ENCODE measurements at places on chromosomes 3 and 15.

GRCh38 chr15:82930461-82930860, 22.1 kb downstream of the HOMER2 start:
- no peak for DNase-seq

DNA sequence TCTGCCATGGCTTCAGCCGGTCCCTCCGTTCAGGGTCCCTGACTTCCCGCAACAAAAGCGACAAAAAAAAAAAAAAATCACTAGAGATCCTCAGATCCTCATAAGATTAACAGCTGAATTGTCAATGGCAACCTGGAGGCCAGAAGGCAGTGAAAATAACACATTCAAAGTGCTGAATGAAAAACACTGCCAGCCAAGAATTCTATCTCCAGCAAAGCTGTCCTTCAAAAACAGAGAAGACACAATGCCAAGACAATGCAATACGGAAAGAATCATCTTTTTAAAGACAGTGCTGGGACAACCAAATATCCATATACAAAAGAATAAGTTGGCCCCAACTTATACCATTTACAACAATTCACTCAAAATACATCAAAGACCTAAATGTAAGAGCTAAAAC, 21.6 kb downstream of the MTHFS start:
- DNase-seq = no peak

DNA sequence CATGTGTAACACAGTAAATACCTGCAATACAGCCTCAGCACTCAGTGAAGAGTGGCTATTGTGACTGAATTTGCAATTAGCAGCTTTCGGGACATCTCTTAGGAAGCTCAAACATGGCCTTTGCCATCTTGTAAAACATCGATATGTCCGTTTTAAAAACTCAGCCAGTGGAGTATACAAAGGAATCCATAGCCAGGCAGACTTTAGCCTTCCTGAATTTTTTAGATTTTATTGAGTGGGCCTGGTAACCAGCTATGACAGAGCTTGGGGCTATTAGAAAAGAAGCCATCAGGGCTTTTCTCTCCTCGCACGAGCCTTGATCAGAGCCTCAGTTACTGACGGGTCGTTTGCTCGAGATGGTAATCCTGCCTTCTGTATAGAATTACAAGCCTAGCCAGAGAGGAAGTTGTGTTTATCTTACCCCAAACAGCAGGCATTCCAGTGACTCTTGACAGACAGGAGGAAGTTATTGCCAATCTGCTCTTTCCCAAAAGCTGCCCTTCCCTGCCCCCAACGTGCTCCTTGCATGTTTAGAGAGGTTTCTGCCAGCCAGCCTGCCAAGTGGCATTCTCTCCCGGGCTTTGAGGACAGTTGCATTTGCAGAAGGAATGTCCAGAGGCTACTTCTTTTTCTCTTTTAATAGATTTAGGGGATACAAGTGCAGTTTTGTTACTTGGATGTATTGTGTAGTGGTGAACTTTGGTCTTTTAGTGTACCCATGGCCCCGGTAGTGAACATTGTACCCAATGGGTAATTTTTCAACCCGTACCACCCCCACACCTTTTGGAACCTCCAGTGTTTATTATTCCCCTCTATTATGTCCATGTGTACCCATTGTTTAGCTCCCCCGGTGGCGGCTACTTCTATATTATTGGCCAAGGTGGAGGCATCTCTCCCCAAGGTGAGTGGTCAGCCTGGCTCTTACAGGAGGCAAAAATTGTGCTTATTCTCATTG, 40.6 kb downstream of the ITPR1 start:
- DNase-seq = no peak

DNA sequence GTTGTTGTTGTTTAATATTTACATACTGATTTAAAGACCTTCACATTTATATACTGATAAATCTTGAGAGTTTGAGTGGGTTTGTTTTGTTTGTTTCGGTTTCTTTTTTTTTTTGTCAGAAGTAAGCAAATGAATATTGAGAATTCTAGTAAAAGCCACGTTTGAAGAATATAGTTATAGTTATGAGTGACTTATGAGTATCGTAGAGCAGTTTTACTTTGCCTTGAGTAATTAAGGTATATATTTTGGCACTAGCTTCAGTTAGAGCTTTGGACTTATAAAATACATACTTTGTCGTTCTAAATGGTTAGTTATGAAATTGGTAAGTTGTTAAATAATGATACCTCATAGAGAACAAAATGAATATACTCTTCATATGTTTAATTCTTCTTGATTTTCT, 27.8 kb downstream of the ATP1B3 start:
- DNase-seq = no peak

- DNase-seq = no peak
Observed at GRCh38 chr3:128155616-128156360, 2.5 kb downstream of the EEFSEC start.

DNA sequence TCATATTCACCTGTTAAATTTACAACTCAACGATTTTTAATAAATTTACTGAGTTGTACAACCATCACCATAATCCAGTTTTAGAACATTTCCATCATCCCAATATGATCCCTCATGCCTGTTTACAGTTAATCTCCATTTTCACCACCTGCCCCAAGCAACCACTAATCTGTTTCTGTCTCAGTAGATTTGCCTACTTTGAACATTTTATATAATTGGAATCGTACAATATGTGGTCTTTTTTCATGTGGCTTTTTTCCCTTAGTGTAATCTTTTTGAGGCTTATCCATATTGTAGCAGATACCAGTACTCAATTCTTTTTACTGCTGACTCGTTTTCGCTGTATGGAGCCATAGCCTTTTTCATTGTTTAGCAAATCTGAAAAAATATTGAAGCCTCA, 123.3 kb upstream of the STT3B start:
- no peak for DNase-seq

- no peak for DNase-seq
Observed at GRCh38 chr3:156187146-156187769, 66.9 kb downstream of the KCNAB1 start.

DNA sequence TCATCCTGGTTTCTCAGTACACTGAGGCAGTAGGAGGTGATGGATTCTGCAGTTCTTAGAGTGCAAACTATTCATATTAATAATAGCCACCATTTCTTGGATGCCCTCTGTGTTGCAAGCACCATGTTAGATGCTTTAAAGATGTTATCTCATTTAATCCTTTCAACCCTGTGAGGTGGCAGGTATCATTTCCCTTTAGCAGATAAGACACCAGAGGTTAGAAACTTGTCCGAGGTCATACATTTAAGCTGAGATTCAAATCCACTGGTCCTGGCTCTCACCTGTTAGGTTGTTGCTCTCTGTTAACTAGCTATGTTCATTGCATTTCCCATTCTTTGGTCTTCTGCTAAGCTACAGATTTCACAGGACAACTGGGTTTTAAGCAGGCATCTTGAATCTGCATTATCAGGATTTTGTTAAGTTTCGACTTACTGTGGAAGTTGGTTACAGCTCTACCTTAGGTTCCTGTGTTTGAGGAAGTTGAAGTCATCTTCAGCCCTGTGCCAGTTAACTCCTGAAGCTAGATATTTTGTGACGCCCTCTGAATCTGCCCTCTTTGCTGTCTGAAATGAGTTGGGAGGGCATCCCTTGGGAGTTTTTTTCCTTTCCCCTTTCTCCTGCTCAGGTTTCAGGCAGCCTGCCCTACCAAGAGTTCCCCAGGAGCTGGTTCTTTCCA, 6.4 kb downstream of the PDE8A start:
- no peak for DNase-seq

- DNase-seq = no peak
Observed at GRCh38 chr15:39665629-39666250, 84.9 kb downstream of the THBS1 start.

DNA sequence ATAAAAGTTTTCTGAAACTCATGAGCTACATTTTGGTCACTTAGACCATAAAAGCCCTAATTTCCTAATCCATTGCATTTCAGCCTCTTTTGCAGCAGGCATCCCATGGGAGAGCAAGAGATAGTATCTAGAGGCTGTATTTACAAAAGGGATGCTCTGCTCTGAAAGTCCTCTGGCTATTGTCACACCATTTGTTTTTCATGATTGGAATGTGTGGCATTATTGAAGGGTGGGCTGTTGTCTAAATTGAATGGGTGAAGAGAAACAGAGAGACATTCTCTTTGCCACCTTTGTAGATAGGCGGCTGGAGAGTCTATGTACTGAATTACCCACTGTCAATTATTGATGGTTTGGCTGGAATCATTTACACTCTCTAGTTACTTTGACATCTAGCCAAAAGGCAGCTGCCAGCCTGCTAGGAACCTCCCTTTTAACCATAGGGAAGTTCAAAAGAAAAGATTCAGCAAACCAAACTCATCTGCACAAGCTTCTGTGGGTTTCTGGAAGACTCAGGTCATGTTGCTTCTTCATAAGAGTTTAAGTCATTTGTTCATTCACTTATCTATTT, 89.8 kb upstream of the RARB start:
- DNase-seq = no peak
